Amygdala (tissue), 56 donors: ENCODE measurements at places on chromosomes 7 and 10.

DNA sequence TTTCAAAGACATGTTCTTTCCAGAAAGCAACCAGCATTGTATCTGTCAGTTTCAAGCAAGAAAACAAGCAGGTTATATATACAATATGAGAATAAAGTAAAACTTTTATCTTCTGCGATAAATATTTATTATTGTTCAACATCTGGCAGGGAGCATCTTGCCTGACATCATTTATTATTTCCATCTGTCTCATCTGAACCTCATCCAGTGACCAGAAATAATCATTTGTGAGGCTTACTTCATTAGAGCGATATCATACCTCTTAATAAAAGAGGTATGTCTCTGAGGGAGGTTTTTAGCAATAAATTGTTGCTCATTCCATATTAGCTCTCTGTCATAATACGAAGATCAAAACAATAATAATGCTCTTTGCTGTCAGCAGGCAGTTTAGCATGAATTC lies 226.1 kb downstream of the CDC14C start:
- no peak for DNase-seq

GRCh38 chr7:157699357-157700013 lies 362.7 kb downstream of the DNAJB6 start:
- DNase-seq: no peak

GRCh38 chr10:90175161-90175681 lies 473.8 kb downstream of the KIF20B start:
- DNase-seq: no peak

DNA sequence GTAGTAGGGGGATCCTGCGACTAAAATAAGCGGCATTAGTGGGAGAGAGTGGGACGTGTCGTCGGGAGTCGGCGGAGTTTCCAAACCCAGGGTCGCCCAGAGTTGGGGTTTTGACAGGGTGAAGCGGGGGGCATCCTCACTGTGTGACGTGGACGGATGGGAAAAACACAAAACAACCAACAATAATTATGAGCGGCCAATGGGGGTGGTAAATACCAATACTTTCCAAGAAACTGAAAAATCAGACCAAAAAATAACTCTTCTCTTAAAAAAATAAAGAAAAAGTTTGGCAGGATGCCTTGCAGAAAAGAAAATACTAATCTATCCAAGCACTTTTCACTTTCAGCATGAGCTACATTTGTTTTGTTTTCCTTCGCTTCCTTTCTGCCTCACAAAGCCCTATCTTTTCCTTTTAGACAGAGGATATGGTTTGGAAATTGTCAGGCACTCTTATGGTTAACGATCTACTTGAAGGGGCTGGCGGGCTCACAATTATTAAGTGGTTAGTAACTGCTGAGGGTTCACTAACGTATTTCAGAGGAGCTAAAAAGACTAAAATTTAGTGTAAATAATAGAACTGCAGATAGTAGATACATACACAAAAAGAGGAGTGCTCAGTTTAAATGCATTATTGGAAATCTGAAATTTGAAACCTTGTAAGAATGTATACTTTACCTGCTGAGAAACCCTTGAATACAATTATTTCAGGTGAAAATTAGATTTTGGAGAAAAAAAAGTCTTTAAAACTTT lies 802 bp upstream of the CDK6 start:
- no peak for DNase-seq

- DNase-seq: no peak
Observed at GRCh38 chr10:121952226-121952625, 22.8 kb downstream of the NSMCE4A start.

GRCh38 chr7:106281127-106281526 lies 3.7 kb downstream of the NAMPT start:
- no peak for DNase-seq
